ENCODE measurements at places on chromosomes 1 and 21.

DNA sequence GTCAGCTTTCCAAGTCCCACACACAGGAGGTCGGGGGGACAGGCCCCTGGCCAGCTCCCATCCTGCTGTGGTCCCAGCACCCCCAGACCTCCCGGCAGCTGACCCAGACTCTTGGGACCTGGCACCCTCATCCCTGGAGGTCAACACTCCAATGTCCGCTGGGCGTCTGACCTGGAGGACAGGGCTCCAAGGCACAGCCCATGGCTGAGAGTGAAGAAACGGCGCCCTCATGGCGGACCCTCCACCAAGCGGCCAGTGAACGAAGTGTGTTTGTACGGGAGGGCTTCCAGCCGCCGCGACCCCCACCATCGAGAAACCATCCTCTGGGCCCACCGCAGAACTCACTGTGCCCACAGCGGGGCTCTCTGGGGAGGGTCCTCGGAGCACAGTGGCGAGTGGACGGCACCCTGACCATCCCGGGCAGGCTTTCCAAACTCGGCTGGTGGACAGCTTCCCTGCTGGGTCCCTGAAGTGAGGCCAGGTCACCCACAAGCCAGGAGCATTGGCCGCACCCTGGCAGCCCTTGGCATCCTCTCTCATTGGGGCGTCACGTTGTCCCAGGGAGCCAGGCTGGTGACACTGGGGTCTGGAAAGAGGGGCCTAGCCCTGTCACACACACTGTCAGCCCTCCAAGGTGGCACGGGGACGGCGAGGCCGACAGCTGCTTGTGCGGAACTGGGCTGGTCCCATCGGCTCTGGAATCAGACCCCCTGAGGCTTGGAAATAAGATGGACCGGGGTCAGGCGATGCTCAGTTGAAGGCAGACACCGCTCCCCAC is 47.8 kb upstream of the COL6A2 start:
- DNase-seq, result no peak

- DNase-seq, result no peak
Measured at GRCh38 chr21:41686664-41687063, 80.2 kb downstream of the RIPK4 start.

- no peak for DNase-seq
Measured at GRCh38 chr1:78060857-78061563, 15.2 kb downstream of the GIPC2 start.

GRCh38 chr1:112322983-112323678 is 72.9 kb upstream of the CTTNBP2NL start:
- DNase-seq, result no peak

GRCh38 chr1:162710345-162710744 is 78.1 kb downstream of the DDR2 start:
- DNase-seq, result no peak

DNA sequence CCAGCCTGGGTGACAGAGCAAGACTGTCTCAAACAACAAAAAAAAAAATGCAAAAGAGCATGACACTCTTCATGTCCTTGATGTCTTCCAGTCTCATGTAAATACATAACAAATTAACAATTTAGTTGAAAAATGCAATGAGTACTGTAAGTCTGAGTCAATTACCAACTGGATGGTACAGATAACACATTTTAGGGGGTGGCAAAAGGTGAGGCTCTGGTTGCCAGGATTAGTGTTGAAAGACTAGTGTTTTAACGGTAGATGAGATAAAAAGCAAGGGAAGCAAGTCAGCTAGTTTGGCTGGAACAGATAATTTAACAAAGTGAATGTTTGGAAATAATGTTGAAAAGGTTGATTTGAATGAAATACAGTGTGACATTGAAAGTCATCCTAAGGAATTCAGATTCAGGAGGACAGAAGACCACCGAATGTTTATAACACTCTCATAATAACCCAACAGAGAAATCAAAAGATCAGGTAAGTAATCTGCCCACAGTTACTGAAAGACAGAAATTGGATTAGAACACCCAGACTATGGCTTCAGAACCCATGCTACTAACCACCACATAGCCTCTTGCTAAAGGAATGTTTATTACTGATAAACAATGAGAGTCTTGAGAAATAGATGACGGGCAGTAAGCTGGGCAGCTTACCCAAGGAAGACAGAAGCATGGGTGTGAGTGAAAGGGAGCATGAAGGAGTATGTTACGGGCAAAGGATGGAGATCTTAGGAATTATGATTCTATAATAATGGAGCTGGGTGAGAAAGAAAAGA is 312.4 kb downstream of the HMCN1 start:
- DNase-seq, result no peak

- DNase-seq, result no peak
Measured at GRCh38 chr1:6906783-6907182, 121.5 kb downstream of the CAMTA1 start.

GRCh38 chr21:32359719-32360260 is 33.0 kb downstream of the URB1 start:
- DNase-seq, result no peak

DNA sequence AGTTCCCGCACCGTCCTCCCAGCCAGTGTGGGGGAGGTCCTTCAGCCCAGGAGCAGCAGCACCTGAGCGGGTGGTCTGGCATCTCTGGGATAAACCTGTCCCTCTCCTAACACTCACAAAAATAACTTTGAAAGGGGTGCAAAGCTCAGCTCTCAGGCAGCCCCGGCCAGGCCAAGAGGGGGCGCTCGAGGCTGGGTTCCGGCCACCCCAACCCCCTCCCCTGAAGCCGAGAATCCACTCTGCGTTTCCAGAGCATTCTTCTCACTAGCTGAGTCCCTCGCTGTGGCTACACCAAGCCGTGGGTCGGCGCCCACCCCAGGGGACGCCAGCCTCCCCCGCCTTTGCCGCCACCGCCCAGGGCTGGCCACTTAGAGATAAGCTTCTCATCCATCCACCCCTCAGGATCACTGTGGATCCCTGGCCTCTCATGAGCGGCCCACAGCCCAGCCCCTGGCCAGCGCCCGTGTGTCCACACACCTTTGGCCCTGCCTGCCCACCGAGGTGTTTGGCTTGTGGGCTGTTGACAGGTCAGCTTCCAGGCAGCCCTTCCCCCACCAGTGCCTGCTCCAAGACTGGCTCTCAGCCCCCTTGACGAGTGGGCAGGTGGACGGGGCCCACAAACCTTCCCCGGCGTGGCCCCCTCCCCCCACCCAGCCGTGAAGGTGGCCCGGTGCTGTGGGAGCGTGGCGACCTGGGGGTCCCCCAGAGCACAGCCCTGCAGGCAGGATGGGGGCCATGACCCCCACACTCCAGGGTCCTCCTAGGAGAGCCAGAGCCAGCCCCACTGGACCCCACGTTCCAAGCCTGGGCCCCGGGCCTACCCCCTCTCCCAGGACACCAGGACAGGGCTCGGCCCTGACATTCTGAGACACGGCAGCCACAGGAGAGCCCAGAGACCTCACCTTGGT is 1.9 kb downstream of the FTCD start:
- DNase-seq, result no peak

GRCh38 chr1:56196839-56197238 is 382.5 kb downstream of the PLPP3 start:
- no peak for DNase-seq

DNA sequence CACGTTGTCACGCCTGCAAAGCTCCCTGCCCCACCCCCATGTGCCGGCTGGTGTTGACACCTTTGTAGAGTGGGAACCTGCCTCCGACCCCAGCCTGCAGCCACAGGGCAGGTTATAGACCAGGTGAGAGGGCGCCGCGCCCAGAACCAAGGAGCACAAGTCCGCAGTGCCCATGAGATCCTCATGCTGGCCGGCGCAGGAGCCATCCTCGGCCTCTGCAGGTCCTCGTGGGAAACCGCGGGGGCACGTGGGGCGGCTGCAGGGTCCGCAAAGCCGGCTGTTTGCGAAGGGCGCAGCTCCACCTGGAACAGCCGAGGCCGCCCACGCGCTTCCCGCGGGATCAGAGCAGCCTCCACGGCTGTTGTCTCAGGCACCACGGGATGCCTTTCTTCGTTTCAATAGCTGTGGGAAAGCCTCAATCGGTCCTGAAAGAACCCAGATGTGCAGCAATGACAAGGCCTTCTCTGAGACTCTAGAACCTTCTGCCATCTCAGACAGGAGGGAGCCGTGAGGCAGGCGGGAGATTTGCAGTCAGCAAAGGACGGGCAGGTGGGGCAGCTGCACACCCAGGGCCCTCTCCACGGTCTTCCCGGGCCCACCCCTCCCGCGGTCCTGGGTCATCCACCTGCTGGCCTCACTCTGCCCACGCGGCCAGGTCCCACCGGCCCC is 29.9 kb downstream of the POFUT2 start:
- no peak for DNase-seq

- DNase-seq, result no peak
Measured at GRCh38 chr1:93000751-93001175, 39.5 kb upstream of the DIPK1A start.

- DNase-seq, result no peak
Measured at GRCh38 chr1:202199040-202199889, 5.7 kb downstream of the LGR6 start.

DNA sequence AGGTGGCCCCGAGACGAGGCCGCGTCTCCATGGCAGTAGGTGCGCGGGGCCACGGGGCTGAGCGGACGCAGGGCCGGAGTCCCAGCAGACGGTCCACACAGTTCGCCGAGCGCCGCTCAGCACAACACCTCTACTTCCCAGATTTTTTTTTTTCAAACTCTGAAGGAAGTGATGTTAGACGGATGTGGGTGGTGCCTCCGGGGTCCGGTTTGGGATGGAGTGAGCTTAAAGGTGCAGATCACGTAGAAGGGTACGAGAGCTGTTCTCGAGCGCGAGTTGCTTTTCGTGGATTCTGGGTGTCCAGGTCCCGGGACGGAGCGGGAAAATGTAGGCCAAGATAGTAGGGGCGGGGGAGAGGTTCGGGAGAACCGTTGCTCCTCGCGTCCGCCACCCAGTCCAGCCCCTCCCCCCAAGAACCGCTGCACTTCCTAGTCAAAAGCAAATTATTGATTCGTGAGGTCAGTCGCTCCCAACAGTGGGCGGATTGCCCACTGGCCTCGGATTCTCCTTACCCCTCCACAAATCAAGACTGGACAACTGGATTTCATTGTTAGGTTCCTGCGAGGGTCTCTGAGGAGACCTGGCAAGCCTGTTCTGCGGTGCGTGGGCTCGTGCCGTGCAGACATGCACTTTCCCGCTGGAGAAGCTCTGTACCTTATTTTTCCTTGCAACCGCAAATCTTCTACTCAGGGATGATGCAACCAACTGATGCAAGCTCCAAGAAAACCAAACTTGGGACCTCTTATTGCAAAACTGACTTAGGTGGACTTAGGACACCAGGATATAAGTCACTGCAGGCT is at the start of gene TXNDC12:
Gene TXNDC12, minus strand, starts transcription at position 126 of the 800 bp plus-strand sequence. Its CDS starts 95 bp downstream, at position 31.
- DNase-seq, result peak; percentile 24

- DNase-seq, result no peak
Measured at GRCh38 chr1:40313958-40314720, 2.9 kb downstream of the COL9A2 start.

DNA sequence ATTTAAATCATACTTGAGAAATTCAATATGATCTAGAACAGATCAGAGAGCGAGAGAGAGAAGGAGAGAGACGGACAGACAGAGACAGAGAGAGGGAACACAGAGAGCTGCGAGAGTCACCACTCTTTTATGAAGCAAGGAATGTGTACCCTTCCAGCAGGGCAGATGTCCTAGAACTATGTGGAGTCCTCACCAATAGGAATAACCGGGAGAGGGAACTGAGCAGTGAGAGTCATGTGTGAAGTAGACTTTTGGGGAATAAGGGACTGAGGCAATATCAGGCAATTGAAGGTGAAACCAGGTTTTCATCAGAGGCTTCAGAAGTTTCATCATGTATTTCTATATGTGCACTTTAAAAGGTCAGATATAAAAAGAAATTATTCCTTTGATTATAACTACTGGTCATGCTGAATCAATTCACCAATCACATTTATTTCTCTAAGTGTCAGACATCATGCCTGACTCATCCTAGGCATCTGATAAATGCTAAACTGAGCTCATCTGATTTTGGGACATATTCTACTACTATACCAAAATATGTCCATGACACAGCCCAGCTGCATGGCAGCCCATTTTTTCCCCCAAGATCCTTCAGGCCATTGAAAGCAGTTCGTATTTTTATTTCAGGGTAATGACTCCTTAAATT is 22.4 kb downstream of the VTCN1 start:
- no peak for DNase-seq

GRCh38 chr1:10325521-10325920 is 73.3 kb upstream of the PGD start:
- DNase-seq, result no peak

GRCh38 chr21:21000591-21001175 is 2.5 kb downstream of the NCAM2 start:
- DNase-seq, result no peak

- DNase-seq, result no peak
Measured at GRCh38 chr1:44425341-44426082, 20.5 kb downstream of the RNF220 start.

- no peak for DNase-seq
Measured at GRCh38 chr1:223731133-223731770, 18.9 kb downstream of the CAPN2 start.

DNA sequence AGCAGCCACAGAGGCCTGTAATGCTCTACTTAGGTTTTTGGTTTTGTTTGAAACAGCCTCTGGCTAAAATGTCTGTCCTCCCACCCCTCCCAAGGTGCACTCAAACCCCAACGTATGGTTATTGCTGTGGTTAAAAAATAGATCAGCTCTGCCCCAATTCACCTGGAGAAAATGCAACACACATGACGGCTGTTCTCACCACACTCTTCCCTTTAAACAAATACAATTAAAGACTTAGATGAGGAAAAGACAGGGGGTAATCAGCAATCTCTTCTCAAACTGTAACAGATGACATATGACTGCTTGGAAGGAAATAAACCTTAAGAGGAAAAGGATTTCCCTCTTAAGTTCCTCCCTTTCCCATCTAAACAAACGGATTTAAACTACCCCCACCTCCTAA is 6.2 kb upstream of the MTMR11 start:
- no peak for DNase-seq
